IgD-negative memory B cell (primary cell): ENCODE measurements at places on chromosomes 4 and X. TPM values are rescaled to one million over a fixed set of nuclear protein-coding genes. Genes with fewer than 3 reads are reported as not detected.

MCF2 gene
- polyA plus RNA-seq: not detected

CABS1 gene
- polyA plus RNA-seq: not detected

UFSP2 gene
- polyA plus RNA-seq: 29.2 TPM

TLR6 gene
- 13.6 TPM for polyA plus RNA-seq

SSX4B gene
- polyA plus RNA-seq: not detected

TCEAL5 gene
- polyA plus RNA-seq: not detected

HPSE gene
- polyA plus RNA-seq: 0.54 TPM
